Stimulated activated CD8-positive, alpha-beta memory T cell treated with anti-CD3 and anti-CD28 coated beads, Interleukin-7, amount 100 ng/mL, for 24 hours (primary cell): ENCODE measurements at places on chromosomes 11 and 22.

GRCh38 chr11:11391169-11391568, 38.1 kb upstream of the CSNK2A3 start:
- DNase-seq: no peak

DNA sequence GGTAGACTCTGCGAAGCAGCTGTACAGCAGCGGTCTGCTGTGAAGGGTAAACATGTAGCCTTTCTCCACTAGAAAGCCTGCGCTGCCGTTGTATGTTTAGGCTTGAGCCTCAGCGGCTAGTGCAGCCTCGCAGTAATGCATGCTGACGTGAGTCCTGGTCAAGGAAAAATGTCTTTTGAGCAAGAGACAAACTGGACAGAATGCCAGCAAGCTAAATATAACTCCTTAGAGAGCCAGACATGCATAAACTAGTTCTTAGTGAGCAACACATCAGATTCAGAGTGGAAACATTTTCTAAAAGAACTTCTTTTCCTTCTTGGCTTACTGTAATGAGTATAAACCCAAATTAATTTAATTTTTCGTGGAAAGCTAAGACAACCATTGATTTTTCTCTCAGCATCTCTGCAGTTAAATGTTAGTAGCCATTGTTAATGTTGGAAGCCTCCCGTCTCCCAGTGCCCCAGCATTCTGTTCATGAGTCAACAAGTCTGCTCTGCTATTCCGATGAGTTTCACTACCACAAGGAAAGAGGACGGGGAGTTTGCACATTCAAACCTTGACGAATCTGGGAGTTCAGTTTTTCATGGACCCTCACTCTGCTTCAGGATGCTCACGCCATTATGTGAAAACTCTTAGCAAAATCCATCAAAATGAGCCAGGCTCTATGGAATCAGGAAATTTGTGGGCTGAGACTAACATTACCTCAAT, 51.4 kb downstream of the JAM3 start:
- DNase-seq: no peak

- no peak for DNase-seq
Measured at GRCh38 chr22:19393704-19394103, 37.8 kb downstream of the HIRA start.

- DNase-seq: no peak
Measured at GRCh38 chr22:37549704-37550059, 10.6 kb upstream of the CDC42EP1 start.

DNA sequence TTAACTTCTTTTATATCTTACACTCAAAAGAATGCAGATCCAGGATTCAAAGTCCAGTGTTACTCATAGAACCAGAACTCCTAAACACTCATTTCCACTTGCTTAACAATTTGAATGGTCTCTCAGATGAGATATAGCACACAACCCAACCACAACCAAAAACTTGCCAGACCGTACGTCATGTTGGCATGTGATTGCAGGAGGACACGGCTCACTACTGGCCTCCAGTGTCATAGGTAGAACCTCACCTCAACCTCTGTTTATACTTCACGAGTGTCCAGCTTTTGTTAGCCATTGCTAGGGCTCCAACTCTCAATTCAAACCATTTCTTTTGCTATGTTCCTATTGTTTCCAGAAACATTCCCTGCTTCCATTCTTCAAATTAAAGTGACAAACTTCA, 58.5 kb upstream of the PDGFD start:
- no peak for DNase-seq

GRCh38 chr11:61145228-61146005, 15.8 kb downstream of the VPS37C start:
- DNase-seq: no peak

GRCh38 chr11:20003351-20003750, 156.9 kb downstream of the DBX1 start:
- DNase-seq: no peak

DNA sequence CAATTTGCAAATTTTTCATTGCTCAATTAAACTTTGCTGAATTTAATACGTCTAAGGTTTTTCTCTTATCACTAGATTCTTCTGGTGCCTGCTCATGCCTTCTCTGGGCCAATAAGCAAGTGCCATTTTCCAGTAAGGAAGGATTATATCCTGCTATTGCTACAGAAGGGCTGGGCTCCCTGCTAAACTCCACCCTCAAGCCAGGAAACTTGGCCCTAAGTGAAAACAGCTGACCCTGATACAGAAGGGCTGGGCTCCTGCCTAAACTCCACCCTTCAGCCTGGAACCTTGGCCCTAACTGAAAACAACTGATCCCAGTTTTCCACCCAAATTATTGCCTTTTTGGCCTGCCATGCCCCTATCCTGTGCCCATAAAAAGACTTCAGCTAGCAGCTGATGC, 385.3 kb downstream of the DYNC2H1 start:
- DNase-seq: no peak

DNA sequence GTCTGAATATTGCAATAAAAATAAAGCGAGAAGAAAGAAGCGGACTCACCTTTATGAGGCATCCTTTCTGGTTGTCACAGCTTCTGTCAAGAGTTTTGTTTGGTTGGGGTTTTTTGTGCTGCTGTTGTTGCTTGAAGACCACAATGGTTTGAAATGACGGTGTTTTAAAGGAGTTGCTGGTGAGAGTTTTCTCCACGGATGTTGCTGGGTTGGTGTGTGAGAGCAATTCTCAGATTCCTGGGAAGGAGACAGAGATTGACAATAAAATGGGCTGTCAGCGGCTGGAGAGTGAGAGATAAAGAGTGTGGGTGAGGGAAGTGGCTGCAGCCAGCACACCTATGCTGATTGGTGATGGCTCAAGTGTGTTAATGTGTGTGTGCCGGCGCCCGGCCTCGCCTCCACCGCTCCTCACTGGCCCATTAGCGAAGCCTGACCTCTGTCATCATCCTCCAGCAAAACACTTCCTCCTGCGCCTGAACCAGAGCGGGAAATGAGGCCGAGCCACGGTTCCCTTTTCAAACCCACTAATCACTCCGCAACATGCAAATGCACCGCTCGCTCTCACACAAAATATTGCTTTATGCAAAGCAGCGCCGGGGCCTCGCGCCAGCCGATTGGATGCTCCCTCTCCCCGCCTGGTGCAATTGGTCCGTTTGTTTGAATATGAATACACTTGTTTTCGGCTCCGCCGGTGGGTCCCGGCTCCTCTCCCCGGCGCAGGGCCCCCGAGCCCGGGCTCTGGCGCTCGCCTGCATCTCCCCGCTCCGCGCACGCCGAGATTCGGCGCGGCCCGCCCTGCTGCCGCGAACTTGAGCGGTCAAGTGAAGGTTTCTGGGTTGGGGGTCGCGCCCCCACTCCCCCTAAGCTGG, at the start of gene PAX6:
PAX6 (minus strand) TSS at position 544 of the 869 bp plus-strand sequence. CDS start 4,911 bp downstream, outside the sequence.
- no peak for DNase-seq

DNA sequence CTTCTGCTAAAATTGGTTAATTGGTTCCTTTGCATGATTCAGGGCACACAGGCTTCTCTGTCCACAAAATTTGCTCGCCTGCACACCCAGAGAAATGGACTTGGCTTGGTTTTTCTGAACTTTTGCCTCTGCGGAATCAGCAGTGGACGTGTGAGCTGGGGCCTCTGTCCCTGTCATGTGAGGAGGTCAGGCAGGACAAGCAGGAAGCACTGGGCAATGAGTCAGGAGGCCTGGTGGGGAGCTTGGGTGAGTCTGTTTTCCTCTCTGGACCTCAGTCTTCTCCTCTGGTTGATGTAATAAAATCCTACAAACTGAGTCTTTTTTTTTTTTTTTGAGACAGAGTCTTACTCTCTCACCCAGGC, 10.4 kb upstream of the CELSR1 start:
- no peak for DNase-seq

DNA sequence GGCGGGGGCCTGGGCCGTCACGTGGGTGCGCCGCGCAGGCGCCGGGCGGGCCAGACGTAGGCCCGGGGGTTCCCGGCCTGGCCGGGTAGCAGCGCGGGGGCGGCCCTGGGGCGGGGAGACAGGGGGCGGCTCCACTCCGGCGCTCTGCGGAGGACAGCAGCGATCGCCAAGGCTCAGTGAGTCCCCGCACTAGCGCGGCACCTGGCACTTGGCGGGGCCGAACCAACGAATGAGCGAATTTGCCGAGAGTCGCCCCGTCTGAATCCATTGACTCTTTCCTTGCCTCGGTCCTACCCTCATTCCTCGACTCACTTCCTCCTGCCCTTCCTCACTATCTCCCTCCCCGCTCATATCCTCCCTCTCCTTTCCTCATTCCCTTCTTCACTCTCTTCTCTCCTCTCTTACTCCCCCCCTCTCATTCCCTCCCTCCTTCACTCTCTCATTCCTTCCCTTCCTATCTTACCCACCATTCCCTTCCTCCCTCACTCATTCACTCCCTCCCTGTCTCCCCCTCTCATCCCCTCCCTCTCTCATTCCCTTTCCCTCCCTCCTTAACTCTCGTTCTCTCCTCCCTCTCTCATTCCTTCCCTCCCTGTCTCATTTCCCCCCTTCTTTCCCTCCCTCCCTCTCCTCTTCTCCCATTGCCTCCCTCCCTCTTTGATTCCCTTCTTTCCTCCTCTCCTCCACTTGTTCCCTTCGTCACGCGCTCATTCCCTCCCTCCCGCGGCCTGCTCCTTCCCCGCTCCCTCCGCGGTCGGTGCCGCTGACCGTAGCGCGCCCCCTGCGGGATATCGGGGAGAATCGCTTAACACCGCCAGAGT, 476 bp upstream of the KLHL22 start:
- peak; percentile 78 for DNase-seq

DNA sequence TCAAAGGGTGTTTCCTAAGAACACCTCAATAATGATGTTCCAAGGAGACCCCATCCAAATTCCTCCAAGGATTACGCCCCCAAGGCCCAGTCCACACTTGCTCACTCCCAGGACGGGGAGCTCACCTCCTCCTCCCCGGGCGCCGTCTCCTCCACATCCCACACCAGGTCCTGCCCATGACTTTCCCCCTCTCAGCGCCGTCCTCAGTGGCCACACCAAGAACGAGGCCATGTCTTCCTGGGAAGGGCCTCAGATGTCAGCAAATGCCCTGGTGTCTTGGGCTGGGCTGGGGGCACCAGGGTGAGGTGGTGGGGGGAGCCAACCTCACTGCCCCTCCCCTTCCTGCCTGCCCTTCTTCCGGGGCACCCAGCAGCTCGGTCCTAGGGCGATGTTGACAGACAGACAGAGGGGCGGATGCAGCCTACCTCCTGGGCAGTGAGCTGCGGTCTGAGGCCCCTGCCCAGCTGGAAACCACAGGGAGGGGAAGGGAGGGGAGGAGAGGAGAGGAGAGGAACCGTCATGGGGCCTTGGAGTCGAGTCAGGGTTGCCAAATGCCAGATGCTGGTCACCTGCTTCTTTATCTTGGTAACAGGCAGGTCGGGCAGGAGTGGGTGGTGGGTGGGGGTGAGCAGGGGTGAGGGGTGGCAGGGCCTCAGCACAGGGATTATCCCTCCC, at the start of the genes C11orf21 and TSPAN32:
C11orf21 (minus strand) TSS at position 288 of the 675 bp plus-strand sequence; CDS start at position 178, 110 bp downstream.
TSPAN32 (plus strand) TSS at position 383 of the 675 bp plus-strand sequence; CDS start at position 520, 137 bp downstream.
- DNase-seq: no peak
